ENCODE measurements at places on chromosomes 6 and 20. TPM values are rescaled to one million over a fixed set of nuclear protein-coding genes. Genes with fewer than 3 reads are reported as not detected.

DNA sequence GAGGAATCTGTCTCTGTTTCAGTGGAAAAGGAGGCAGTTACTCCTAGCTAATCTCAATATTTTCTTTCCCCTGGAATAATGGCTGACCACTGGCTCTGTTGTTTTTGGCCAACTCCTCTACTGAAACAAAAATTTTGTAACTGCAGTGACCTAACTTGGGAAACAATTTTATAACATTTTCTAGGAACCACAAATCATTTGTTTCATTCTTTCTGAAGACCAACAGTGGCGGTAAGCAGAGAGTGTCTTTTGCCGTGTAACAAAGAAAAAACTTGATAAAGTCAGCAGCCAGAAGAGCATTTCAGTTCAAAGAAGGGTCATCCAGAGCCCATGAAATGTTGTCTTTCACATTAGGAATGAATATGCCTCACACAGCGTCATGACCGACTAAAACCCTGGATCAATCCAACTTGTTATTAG lies 11.8 kb upstream of the BFSP1 start:
- DNase-seq: peak; percentile 77

- DNase-seq: no peak
Observed at GRCh38 chr6:161082215-161082614, 90.6 kb downstream of the MAP3K4 start.

Gene PKIB
- 8.7 TPM for total RNA-seq

Gene ZNF311
- 7.7 TPM for total RNA-seq

DNA sequence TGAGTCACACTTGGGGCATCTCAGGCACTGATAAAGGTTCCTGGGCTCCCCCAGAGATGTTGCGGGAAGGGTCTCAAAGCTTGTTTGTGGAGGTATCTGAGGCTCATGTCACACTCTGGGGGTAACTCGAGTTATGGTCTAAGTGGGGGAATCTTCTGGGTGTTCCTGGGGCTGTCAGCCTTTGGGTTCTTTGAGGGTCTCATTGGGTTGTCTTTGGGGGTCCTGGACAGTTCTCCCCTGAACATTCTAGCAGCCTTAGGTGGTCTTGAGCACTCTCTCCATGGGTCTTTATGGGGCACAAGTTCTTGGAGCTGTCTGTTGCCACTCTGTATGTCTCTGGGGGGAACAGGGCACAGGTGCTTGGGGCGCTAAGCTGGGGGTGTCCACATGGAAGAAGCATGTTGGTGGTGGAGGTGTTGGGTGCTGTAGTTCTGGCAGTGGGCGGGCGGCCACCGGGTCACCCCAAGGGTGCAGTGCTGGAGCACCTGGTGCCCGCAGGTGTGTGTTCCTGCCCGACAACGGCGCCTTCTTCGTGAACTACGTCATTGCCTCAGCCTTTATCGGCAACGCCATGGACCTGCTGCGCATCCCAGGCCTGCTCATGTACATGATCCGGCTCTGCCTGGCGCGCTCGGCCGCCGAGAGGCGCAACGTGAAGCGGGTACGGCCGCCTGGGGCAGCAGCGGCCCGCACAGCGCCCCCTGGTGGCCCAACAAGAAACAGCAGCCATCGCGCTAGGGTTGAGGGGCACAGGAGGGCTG lies 7.1 kb upstream of the CAPN11 start:
- DNase-seq: peak; percentile 61

Gene APOM
- total RNA-seq: not detected

Gene NKX2-4
- total RNA-seq: not detected

DNA sequence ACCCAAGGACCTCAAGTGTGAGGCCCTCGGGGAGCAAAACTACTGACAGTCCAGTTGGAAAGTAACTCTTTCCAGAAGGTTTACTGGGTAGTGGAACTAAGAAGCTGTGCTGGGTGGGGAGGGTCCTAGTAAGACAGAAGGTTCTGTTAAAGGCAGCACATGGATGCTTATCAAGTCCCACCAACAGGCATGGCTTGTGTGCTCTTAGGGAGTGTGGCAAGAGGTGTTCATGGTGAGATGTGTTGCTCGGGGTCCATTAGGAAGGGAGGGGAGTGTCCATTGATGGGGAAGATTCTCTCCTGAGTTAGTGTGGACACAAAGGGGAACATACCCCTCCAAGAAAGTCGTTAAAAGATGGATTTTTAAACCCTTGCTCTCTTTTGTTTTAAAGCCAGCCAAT lies 120.6 kb downstream of the LY86 start:
- DNase-seq: no peak

Gene ENPP3
- total RNA-seq: not detected

All from umbilical cord (tissue), 2 donors.